Retinal pigment epithelial cell (primary cell): ENCODE measurements at places on chromosomes 1 and 21.

- no peak for DNase-seq
These were observed 464.8 kb downstream of the PTBP2 start for GRCh38 chr1:97186381-97186780.

GRCh38 chr1:234743791-234744611 is 134.0 kb upstream of the IRF2BP2 start:
- DNase-seq, result peak; percentile 81

DNA sequence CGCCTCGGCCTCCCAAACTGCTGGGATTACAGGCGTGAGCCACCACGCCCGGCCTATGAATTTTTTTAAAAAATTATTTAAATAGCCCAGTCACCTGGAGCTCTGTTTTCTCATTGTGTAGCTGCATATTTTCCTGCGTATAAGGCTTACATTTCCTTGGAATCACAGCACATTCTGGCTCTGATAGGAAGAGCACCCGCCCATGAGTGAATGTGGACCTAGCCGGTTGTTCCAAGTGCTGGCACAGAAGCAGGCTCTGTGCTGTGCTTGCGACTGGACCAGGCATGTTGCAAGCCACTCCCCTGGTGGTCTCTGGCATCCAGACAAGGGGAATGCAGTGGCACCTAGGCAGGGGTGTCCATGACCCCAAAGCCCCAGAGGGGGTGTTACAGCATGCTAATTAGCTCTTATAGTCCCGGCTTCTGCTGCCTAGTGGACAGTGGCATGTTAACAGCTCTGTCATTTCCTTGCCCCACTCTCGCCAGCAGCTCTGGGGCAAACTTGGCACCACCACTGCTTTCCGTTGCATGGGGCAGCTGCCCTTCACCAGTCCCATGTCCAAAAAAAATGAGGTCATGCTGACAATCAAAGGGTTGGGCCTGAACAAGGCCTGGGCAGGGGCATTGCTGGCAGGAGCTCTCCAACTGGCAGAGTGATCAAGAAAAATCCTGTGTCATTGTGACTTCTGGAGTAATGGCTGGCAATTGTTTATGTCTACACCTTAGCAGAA is 5.2 kb upstream of the VTCN1 start:
- no peak for DNase-seq

- DNase-seq, result no peak
These were observed 138.3 kb downstream of the TTLL7 start for GRCh38 chr1:83860490-83861221.

GRCh38 chr1:28580722-28581530 is 11.1 kb upstream of the RAB42 start:
- no peak for DNase-seq
